ENCODE measurements at places on chromosomes 3 and 15. TPM values are rescaled to one million over a fixed set of nuclear protein-coding genes. Genes with fewer than 3 reads are reported as not detected.

The UBAP1L gene
- 2.2 TPM for polyA plus RNA-seq

The GOLGA6B gene
- not detected for polyA plus RNA-seq

The ROPN1B gene
- not detected for polyA plus RNA-seq

The PLSCR2 gene
- polyA plus RNA-seq: not detected

The POC1A gene
- polyA plus RNA-seq: 0.74 TPM

Measured in adipose tissue (tissue), 3 donors.